ENCODE measurements at places on chromosomes 5 and 9.

DNA sequence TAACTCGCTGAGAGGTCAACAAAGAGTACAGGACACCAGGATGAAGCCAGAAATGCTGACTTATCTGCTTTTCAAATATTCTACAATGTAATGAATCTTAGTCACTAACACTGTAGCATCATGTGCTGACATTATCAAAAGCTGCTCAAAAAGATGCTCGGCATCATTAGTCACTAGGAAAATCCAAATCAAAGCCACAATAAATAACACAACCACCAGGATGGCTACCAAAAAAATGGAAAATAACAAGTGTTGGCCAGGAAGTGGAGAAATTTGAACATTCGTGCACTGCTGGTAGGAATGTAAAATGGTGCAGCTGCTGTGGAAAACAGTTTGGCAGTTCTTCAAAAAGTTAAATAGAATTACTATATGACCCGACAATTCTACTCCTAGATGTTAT is 269.1 kb downstream of the GLIS3 start:
- no peak for DNase-seq

GRCh38 chr9:20447291-20447690 is 175.0 kb downstream of the MLLT3 start:
- no peak for DNase-seq

DNA sequence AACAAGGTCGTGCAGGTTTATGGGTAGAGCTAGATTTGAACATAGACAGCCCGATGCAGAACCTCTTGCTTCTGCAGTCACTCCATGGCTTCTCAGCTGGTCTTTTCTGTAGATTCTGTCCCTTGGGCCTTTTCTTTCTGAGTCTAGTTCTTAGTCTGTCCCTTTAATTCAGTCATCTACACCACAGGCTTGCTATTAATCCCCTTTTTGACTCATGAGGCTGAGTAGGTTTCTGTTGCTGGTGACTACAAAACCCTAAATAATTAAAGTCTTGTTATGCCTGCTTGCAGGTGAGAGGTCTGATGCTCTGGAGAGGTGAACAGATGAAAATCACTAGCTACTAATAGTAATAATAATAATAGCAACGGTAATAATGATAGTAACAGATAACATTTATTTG is 19.3 kb upstream of the STRBP start:
- no peak for DNase-seq

DNA sequence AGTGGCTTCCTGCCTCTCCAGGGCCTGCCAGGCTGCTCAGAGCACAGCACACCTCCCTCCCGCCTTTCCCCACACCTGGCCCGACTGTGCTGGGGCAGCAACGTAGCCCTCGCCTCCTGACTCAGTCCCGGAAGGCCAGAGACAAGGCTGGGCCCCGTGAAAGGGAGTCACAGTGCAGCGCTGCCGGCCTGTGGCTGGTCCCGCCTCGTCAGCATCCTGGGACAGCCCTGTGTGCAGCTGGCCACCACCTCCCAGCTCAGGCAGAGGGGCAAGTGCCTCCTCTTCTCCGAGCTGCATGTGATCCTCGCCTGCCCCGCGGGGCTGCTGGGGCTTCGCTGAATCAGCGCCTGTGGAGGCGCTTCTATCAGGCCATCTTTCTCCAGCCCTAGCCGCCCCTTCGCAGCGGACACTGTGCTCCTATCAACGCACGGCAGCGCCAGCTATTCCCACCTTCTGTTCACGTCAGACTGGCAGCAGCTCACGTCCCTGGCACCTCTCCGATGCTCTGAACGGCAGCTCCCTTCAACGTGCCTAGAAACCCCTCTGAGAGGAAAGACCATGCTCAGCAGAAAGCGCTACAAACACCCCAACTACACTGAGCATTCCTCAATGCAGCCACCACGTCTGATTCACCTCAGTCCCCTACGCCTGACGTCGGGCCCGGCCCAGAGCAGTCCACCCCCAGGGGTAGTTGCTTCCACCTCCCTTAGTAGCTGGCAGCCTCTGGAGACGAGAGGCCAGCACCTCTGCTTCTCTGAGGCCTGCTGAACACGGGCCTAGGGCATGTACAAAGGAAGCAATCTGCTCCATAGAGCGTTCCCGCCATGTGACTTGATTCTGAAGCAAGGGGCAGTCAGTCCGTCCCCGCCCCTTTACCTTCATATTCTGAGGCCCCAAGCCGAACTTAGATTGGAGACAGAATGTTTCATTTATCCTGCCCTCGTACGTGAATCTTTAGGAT is 78.8 kb downstream of the GPR21 start:
- DNase-seq = no peak

- no peak for DNase-seq
Observed at GRCh38 chr5:44336708-44337107, 52.5 kb downstream of the FGF10 start.

- no peak for DNase-seq
Observed at GRCh38 chr9:36637491-36638270, 65.0 kb downstream of the MELK start.

GRCh38 chr5:72499730-72500129 is 7.5 kb downstream of the ZNF366 start:
- no peak for DNase-seq

- DNase-seq = no peak
Observed at GRCh38 chr5:96809921-96810320, 2.2 kb upstream of the ERAP1 start.

- no peak for DNase-seq
Observed at GRCh38 chr5:90899014-90899604, 340.5 kb downstream of the ADGRV1 start.

- no peak for DNase-seq
Observed at GRCh38 chr5:168126606-168127005, 164.8 kb upstream of the WWC1 start.

- DNase-seq = no peak
Observed at GRCh38 chr5:179284751-179285631, 60.3 kb downstream of the ADAMTS2 start.

GRCh38 chr9:38017149-38017884 is 51.7 kb downstream of the SHB start:
- no peak for DNase-seq

GRCh38 chr5:32639943-32640342 is 54.6 kb downstream of the SUB1 start:
- DNase-seq = no peak

- no peak for DNase-seq
Observed at GRCh38 chr5:107216587-107216986, 454.1 kb downstream of the EFNA5 start.

GRCh38 chr5:143427122-143427735 is 23.7 kb upstream of the NR3C1 start:
- no peak for DNase-seq

GRCh38 chr5:57432876-57433275 is 49.7 kb downstream of the ACTBL2 start:
- DNase-seq = no peak

- DNase-seq = no peak
Observed at GRCh38 chr5:181215997-181216989, 6.8 kb upstream of the TRIM41 start.

GRCh38 chr5:177592905-177593304 is 902 bp downstream of the TMED9 start:
- DNase-seq = no peak

DNA sequence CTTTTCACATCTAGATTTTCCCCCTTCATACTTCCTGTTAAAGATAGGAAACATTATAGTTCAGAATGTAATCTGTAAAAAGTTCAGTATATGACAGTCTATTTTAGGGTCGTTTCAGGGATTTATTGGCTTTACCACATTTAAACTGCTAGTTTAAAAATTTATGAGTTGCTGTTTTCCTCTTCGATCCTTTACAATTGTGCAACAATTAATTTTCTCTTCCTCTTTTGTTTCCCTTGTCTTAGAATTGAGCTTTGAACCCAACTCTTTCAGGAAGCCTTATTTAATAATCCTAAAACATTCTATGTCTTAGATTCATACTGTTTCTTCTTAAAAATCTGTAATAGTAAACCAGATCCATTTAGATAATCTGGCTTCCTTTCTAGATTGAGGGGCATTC is 16.4 kb downstream of the ZSWIM6 start:
- no peak for DNase-seq

GRCh38 chr5:108924457-108924961 is 176.8 kb downstream of the FER start:
- no peak for DNase-seq

DNA sequence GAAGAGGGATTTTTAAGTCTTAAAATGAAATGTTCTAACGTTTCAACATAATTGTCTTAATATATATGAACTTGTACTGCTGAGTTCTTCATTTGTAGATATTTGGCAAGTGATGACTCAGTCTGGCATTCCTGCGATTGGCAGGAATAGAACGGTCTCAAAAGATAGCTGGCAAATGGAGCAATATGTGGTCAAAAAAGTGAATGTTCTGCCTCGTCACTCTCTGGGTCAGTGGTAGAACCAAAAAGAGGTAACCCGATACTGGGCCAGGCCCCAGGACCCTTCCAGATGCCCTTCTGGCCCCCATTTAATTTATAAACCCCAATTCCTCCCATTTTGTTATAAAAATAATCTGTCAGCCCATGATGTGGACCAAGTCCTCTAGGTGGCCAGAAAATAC is 39.2 kb downstream of the ZNF366 start:
- no peak for DNase-seq

- no peak for DNase-seq
Observed at GRCh38 chr9:127537792-127538191, 74.3 kb upstream of the STXBP1 start.

DNA sequence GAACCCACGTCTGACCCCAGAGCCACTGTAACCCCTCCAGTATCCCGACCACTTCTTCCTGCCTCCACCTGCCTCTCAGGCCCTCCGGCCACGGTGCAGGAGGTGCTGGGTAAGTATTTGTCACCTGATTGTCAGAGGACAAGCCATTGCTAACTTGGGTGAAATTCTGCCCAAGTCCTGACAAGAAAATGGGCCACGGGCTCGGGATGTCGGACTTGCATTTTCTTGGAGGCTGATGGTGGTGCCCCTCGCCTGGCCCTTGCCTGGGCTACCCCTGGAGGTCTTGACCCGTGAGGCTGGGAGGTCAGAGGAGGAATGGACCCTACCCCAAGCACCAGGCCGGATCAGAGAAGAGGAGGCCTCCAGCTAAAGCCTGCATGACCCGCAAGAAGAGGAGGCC is 149.7 kb upstream of the COL5A1 start:
- DNase-seq = no peak

GRCh38 chr5:178143901-178144300 is 9.8 kb downstream of the NHP2 start:
- no peak for DNase-seq

GRCh38 chr9:34158362-34158869 is 20.4 kb upstream of the UBAP1 start:
- no peak for DNase-seq

DNA sequence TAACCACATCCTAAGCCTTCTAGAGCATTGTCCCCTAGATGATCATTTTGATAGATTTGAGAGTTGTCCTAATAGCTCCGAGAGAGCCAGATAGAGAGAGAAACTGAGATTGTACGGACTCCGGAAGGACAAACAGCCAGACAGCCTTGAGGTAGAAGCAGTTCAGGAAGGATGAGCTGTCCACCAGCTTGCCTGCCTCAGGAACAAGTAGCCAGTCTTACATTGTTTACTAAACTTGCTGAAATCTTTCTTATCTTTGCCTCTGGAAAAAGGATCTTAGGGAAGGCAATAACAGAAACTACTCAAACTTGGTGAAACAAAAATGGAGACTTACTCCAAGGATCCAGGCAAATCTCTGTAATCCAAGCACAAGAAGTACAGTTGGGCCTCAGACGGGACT is 39.0 kb upstream of the SAP30L start:
- no peak for DNase-seq

DNA sequence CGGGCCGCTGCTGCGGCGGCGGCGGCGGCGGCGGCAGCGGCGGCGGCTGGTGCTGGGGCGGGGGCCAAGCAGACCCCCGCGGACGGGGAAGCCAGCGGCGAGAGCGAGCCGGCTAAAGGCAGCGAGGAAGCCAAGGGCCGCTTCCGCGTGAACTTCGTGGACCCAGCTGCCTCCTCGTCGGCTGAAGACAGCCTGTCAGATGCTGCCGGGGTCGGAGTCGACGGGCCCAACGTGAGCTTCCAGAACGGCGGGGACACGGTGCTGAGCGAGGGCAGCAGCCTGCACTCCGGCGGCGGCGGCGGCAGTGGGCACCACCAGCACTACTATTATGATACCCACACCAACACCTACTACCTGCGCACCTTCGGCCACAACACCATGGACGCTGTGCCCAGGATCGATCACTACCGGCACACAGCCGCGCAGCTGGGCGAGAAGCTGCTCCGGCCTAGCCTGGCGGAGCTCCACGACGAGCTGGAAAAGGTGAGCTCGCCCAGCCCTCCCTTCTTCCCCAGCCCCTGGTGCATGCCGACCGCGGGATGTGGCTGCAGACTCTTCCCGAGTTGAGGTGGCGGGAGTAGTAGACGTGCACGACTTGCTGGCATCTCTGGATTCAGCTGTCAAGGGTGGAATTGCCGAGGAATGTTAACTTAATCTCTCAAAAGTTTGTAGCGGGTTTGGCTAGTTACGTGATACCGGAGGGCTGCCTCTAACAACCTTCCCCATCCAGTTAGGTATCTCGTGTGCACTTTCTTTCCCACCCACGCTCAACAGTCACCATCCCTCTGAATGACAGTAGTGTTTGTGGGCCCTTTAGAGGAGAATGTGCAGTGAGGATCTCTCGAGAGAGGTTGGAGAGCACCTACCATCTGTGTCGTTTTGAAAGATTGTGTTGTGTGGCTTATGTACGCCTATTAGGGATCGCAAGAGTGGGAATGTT is 932 bp downstream of the SLC12A2 start:
- DNase-seq = peak; percentile 40

DNA sequence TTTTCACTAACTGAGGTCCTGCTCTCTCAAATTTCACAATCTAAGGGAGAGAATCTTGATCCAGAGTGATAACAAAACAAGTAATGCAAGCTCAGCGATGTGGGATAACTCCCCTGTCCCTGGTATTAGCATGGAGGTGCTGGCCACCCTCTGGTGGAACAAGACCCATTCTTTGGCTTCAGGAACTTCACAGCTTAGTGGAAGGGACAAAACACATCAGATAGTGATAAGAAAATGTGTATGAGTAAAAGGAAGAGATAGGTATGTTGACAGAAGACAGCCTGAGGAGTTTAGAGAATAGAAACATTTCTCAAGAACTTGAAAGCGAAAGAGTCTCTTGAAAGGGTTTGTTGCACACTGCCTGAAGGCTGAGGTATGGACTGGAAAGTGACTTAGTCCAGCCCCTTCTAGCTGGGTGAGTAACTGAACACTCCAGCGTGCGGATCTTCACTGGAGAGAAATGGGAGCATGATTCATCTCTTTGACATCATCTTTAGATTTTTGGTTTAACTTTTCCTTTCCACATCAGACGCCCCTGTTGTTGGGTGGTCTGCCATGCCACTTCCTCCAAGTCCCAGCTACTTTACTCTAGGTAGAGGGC is 25.4 kb upstream of the ZSWIM6 start:
- no peak for DNase-seq

DNA sequence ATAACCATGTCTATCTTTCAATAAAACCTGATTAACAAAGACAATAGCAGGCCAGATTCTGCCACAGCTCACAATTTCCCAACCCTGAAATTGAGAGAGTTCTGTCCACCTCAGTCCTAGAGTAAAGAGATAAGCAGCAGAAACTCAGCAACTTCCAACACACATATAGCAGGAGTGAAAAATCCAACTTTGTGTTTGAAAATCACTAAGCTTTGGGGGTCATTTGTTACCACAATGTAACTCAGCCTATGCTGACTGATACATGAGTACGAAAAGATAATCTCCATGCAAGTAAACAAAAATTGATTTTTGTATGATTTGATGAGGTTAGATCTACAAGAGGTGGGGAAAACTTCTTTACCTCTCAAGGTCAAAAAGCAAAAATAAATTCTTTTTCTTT is 231.0 kb upstream of the DAPK1 start:
- no peak for DNase-seq

- DNase-seq = no peak
Observed at GRCh38 chr5:80114860-80115259, 79.7 kb downstream of the THBS4 start.

Data from activated T-cell treated with anti-CD3 and anti-CD28 coated beads for 24 hours (primary cell).